H7 (cell line): ENCODE measurements at places on chromosomes 4 and X.

DNA sequence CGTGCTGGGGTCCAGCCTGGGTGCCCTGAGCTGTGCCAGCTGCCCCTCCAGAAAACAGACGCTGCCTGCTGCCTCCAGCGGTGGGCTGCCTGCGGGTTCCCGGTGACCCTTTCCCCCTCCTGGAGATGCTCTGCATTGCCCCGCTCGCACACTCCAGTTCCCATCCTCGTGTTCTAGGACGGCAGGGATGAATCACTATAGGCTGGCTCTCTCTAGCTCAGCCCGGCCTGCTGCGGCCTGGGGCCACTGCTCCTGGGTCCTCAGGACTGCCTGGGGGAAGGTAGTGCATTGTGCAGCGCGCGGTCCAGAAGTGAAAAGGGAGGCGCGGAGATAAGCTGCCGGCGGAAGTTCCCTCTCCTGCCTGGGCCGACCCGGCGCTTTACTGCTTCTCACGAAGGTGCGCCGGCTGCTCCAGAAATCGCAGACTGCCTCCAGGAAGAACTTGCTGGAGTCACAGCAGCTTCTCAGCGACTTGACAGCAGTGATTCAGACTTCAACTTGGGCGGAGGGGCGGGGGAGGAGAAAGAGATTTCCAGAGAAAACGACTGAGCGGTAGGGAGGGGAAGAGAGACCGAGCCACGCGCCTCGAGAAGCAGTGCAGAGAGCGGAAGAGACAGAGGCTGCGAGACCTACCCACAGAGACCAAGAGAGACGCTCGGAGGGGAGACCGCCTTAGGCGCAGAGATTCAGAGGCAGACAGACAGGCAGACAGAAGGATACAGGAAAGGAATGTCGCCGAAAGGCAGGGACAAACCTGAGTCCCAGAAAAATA is 6.7 kb upstream of the MSX1 start:
- DNase-seq = peak; percentile 92

- no peak for DNase-seq
These were observed 947.8 kb downstream of the C4orf33 start for GRCh38 chr4:130043732-130044160.

DNA sequence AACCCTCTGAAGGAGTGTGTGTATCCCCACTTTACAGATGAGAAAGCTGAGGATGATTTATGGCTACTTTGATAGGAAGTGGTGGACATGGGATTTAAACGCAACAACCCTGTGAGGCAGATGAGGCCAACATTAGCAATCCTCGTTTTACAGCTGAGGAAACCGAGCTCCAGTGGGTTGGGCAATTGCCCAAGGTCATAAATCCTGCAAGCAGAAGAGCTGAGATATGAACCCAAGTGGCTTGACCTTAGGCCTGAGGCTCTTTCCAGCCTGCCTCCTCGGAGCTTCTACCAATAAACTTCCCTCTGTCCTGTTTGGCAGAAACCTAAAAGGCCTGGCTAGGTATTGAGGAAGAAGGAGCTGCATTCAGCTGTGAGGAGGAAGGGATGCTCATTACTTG is 185.5 kb upstream of the RBPJ start:
- no peak for DNase-seq

- DNase-seq = peak; percentile 17
These were observed 14.0 kb downstream of the BBS12 start for GRCh38 chr4:122746485-122746965.

- DNase-seq = no peak
These were observed 1389.5 kb downstream of the FAM133A start for GRCh38 chrX:95063554-95063953.

- no peak for DNase-seq
These were observed 48.2 kb downstream of the STK26 start for GRCh38 chrX:132071254-132071653.

GRCh38 chr4:40301603-40302002 is 33.5 kb upstream of the CHRNA9 start:
- no peak for DNase-seq

- peak; percentile 13 for DNase-seq
These were observed 21.9 kb downstream of the AP1AR start for GRCh38 chr4:112253382-112254000.

DNA sequence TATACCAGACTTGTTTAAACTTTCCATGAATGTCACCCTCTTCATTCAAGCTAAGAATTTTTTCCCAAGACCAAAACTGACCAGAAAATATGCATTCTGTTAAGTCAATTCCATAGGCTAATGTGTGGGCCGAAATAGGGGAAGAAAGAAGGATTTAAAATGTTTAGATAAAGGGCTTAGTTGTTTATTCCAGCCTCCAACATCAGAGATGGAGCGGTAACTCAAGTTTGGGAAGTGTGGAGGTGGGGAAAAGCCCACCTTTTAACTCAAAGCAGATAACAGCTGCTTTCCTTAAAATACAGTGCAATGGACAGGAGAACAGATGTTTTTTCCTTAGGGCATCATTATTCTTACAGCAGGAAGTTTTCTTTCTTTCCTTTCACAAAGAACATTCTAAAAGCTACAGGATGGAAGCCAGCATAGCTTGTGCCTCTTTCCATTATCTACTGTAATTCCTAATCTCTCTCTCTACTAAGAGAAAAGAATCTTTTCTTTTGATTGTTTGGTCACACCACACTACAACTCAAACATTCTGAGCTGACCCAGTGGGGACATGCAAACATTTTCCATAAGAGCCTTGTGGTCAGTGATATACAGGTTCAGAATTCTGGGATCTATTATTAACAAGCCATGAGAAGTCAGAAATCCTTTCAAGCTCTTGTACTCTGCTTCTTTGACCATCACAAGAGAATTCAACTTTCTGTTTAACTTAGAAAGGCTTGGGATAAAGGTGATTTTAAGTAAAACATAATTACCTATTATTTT is 101.6 kb downstream of the PDE5A start:
- no peak for DNase-seq

- no peak for DNase-seq
These were observed 31.5 kb upstream of the UNC5C start for GRCh38 chr4:95580226-95580625.

DNA sequence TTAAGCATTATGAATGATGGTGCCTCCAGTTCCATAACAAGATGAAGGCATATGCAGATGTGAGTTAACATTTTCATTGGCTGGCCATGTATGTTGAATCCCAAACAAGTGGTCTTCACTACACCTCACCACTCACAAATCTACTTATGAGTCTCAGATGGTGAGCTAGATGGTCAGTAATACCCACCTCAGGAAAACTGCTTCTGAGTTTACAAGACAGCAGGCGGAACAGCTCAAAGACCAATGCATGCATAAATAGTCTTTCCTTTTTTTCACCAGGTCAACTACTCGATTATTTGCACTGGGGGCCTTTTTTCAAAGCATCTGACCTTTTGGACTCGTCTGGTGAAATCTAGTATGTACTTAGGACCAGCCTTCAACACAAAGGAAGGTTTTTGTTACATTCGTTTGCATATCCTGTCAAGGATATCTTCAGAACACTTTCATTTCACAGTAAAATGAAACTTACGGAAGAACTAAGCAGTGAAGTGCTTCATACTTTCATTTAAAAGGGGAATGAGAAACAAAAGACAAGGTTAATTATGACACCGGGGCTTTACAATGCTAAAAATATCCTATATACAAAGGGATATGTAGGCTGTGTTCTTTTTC is 23.1 kb upstream of the TLR7 start:
- DNase-seq = no peak

DNA sequence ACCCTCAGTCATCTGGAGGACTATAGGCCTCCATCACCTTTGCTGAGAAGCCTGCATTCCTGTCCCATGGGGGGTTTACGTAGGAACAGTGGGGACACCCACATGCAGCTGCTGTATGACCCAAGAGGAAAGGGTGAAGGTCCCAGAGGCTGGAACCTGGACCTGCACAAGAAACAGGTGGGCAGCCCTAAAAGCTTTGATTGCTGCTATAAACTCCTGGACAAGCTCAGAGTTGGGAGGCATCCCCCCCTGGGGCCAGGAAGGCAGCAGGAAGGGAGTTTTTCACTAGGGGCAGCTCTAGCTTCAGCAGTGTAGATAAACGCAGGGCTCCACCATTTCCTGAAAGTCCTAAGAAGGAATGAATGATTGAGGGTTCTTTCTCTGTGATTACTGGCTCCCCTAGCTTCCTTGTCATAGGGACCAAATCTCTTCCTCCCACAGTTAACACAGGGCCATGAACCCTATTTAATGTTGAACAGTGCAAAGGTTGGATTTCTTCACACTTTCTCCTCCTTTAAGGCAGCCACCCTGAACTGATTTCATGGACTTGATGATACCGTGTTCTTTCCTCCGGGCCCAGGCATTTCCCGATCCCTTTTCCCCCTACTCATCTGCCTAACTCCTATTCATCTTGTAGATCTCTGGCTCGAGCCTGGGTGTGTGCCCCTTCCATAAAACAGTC is 84.2 kb downstream of the CHRNA9 start:
- no peak for DNase-seq

- peak; percentile 43 for DNase-seq
These were observed 102.3 kb downstream of the BCOR start for GRCh38 chrX:39995457-39995856.

DNA sequence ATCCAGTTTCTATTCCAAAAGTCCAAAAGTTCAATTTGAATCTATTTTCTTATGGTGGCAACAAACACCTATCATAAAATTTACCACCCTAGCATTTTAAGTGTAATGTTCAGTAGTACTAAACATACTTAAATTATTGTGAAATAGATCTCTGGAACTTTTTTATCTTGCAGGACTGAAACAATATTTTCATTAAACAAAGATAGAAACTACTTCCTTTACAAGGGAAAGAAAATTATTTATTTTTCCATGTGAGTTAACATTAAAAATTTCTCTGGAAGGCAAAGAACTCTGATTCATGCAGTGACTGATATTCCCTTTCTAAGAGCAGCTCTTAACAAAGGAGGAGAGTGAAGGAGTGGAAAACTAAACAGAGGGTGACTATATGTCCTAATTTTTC is 40.2 kb downstream of the ADH7 start:
- no peak for DNase-seq

DNA sequence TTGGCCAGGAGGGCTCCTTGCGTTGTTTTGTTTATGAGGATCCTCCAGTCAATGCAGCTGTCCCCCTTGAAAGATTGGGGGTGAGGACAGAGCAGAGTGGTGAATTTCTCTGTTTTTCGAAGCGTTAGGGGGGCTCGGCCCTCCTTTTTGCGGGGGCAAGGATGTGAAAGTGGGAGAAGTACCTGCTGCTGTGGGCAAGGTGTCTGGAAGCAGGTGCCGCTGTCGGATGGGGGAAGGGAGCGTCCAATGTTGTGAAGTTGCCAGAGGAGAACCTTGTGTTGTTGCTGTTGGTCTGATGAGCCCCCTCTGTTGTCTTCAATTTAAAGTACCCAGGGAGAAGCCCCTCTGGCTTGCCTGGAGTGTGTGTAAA is 613 bp downstream of the GLRB start:
- peak; percentile 32 for DNase-seq

DNA sequence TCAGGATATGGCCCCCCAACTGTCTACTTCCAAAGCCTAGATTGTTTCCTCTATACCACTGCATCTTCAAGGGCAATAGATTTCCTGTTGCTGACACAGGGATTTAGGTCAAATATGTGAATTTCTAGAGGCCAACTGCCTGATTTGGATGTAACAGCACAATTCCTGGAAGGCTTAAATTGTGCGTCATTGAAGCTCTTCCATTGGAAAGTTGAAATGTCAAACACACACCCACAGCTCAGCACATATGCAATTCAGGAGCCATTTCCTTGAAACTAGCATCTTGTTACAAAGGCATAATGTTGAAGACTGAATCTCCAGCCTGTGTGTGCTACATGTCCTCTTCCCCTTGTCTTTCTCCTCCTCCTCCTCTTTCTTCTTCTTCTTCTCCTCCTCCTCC is 158.6 kb downstream of the STK32B start:
- no peak for DNase-seq
